ENCODE measurements at places on chromosomes 3 and 15.

DNA sequence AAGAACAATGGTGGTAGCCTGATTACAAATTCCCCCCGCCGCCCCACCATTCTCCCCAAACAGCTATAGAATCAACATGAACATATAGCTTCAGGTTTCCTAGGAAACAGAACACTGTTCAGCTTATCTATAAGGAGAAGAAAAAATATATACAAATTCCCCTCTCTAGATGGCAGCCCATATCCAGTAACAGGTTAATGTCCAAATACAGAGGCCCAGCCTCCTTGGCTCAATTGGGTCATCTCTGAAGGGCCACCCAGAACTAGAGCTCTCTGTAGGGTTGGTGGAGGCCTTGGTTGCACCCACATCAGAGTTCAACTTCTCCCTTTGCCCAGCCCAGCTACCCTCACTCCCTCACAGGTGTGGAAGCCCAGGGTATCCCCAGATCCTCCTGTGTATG is 91.5 kb upstream of the ADAMTS17 start:
- no peak for DNase-seq

- DNase-seq, result no peak
Observed at GRCh38 chr3:136928240-136928639, 29.5 kb upstream of the IL20RB start.

GRCh38 chr15:47959617-47960413 is 161.0 kb upstream of the SLC24A5 start:
- no peak for DNase-seq

DNA sequence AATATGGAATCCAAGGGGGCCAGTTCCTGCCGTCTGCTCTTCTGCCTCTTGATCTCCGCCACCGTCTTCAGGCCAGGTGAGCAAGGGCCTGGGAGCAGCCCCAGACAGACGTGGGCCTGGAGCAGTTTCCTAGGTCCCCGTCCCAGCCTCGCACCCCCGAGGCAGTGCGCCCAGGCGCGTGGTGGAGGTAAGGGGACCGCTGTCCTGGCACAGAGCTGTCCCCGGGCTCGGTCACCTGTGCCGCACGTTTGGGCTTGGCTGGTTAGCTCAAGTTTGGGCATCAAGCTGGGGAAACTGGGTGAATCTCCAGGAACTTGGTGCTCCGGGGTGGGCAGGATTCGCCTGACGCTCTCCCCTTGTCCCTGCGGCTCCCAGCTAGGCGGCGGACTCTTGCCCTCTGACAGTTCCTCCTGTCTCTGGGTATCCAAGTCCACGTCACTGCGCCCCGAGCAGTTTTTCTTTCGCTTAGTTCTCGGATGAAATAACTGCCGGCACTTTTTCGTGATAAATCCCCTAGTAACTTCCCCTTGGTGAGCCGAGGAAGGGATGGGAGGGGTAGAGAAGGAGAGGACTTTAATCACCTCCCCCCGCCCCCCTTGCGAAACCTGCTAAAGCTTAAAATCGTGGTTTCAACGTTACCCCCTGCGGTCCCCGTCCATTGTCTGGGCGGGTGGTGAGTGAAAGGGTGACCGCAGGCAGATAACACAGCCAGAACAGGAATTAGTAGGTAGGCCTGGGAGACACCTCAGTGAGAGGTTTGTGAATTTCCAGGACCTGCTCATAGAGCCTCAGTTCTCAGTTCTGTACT is 901 bp downstream of the ALCAM start:
- peak; percentile 11 for DNase-seq

GRCh38 chr15:75597667-75598341 is 18.7 kb upstream of the PTPN9 start:
- no peak for DNase-seq
